ENCODE measurements at places on chromosomes 16 and 17. TPM values are rescaled to one million over a fixed set of nuclear protein-coding genes. Genes with fewer than 3 reads are reported as not detected.

The SPAG9 gene
- 108 TPM for polyA plus RNA-seq

The HSD17B2 gene
- polyA plus RNA-seq, result 13.7 TPM

The CHAD gene
- 1.0 TPM for polyA plus RNA-seq

The CCL4 gene
- 1.3 TPM for polyA plus RNA-seq

Measured in right renal cortex interstitium (tissue), 3 donors.